ENCODE measurements at places on chromosomes 5 and 9.

GRCh38 chr5:179169836-179170235 lies 109.7 kb downstream of the ZNF354C start:
- DNase-seq = no peak

DNA sequence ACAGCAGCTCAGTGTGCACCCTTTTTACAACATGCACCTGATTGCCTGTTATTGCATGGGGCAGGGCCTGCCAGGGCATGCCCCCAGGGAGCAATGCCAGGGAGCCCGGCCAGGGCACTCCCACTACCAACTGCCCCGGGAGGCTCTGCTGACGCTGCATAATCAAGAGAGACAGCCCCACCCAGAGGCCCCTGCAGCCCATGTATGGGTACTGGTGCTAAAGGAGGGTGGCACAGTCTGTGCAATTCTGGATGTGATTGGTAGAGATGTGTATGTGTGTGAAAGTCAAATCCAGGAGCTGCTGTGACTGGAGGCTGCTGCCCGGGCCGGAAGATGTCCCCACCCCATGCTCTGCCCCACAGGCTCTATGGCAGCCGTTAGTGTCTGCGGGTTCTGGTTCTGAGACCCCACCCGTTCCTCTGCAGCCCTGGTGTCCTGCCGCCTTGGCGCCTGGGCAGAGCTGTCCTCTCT lies 3.9 kb upstream of the NEURL1B start:
- DNase-seq = peak; percentile 85

DNA sequence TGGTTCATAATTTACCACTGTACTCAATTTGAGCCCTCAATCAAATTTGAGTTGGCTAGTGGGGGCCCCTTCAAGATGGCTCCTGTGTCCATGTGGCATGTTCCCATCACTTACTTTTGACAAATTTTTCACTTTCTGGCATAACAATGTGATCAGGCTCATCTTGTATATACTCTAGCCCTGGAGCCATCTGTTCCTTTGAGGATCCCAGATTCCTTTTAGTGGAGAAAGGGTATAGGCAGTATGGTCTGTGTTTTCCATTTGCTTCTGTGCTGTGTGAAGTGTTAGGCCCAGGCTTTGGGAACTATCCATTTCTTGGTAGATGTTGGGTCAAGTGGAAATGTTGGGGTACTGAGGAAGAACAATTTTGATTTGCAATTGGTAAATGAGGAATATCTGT lies 45.7 kb downstream of the SH3GL2 start:
- no peak for DNase-seq

DNA sequence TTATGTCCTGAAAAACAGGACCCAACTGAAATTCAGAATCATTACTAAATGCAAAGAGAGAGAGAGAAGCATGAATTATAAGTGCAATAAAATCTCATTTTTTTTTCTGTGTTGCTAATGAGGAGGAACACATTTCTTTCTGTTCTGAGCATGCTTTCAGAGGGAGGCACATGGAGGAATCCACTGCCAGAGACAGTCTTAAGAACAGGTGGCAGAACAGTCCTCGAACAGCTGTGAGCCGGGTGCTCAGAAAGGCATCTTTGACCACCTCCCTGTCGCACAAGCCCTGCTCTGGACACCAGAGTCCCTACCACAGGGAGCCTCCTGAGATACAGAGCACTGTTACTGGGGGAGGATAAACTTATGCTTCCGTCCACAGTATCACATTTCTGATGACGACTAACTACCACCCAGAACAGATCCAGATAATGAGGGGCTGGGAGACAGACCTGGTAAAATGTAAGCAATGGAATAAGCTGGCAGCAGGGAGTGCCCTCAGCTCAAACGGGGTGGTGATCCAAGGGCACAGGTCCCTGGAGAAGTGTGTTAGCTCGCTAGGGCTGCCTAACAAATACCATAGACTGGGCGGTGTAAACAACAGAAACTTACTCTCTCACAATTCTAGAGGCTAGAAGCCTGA lies 134.0 kb downstream of the SLC1A3 start:
- no peak for DNase-seq

DNA sequence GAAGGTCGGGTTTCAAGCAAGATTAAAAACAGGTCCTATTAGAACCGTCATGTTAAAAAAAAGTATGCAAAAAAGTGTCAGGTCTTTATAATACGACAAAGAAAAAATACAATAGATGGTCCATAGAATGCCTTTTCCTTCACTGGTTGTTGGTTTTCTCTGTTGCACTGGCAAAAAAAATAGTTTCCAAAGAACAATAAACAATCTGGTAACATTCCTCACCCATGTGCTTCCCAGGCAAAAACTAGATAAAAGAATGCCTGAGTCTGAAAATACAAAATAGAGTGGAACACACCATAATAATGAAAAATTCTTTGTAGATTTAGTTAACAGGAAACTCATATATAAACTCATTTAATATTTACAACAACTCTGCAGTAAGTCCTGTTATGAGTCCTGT lies 590.0 kb upstream of the DMAC1 start:
- no peak for DNase-seq

DNA sequence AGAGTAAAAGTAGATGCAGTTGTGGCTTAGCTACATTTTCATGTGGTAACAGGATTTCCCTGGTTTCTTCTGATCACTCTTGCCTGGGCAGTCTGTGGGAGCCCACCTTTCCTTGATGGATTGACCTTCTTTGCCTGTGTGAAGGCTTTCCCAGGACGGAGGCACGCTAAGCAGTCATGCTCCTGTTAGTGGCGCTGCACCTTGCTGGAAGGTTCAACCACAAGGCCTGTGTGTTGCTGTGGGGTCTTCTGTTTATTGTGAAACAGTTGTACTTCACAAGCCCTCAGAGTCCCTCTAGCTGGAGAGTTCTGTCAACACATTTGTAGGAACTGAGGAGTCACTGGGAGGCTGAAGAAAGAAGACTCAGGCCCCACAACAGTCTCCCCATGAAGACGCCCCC lies 402.0 kb downstream of the IRX1 start:
- DNase-seq = no peak

DNA sequence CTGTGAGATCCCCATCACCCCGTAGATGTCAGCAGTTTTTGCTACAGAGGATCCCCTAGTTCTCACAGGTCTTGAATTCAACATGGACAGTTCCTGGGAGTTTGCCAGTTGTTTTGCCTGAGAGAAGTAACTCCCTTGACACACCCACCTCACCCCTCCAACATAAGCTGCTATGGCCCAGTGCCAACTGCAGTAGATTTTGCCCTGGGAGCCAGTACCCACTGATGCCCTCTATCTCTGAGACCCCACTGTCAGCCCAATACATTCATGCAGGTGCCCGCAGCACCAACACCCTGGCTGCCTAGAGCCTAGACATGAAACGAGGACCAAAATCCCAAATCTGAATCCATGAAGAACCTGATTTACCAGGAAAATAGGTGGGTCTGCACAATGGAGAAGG lies 583.9 kb upstream of the CTNND2 start:
- no peak for DNase-seq

DNA sequence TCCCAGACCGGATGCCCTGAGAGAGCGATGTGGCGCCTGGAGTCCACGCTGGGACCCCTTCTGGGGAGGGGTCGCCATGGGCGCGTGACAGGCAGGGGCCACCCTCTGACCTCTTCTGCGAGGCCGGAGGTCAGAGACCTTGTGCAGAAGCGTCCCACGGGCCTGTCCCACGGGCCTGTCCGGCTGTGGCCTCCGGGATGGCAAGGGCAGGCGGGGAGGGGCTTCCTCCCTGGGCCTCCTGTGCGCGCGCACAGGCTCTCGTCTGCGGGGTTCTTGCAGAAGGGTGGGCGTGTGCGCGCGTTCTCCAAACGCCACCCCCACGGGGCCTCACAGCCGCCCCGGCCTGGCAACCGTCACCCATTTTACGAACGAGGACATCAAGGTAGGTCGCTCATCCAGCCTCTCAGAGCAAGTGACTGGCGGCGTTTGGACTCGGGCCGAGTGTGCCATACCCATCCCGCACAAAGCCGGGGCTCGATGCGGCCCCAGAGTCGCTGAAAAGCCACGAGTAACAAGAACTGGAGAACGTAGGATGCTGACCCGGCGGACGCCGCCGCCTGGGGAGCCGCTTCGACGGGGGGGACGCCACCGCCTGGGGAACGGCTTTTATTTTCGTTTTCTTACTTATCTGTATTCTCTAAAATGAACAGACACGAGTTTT lies 897 bp downstream of the AHRR start:
- DNase-seq = no peak

DNA sequence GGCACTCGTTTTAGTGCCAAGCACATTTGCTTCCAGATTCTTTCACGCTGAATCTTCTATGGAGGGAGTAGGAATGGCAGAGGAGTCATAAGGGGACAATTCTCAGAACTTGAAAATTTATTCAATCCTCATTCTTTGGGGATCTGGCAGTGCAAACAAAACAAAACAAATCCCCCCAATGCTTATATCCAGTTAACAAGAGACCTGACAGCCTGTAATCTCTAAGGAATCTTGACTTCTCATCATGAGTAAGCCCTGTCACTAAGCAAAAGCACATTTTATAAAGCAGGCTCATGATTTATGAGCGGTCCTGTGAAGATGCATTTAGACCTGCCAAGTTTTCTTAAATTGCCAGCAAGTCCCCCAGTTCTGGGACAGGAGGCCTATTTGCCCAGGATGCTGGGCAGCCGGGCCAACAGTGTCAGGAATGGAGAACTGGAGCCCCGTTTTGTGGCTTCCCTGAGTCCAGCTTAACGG lies 513.9 kb downstream of the CTNND2 start:
- DNase-seq = no peak

DNA sequence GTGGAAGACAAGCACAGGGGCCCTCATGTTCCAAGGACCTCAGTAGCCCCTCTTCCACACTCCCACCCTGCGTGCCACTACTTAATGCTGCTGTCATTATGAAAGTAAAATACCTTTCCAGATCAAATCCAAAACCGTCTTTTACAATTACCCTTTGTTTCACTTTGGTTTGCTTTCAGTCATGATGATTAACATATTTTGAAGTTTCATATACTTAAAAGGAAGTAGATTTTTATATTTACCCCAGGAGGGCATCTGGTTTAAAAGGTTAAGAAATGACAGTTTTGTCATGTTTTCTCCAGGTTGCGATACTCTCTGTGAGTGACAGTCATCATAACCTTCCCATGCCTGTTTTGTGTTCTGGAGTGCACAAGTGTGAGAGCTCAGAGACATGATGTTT lies 13.5 kb upstream of the MAP1B start:
- no peak for DNase-seq

DNA sequence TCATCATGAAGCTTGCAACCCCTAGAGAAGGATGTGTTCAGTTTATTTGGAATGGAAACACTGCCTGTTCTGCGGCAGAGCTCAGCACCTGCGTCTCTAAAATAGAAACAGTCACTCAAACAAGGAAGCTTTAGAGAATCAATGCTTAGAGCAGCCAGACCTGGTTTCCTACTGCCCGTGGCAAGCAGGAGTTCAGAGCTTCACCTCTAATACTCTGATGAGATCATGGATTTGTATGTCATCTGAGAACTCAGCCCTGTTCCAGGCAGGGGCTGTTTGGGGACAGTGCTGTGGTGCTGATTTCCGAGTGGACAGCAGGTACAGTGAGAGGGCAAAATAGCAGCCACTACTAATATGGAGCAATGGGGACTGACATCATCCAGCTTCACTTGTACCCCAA lies 236.0 kb upstream of the IRX1 start:
- DNase-seq = no peak

DNA sequence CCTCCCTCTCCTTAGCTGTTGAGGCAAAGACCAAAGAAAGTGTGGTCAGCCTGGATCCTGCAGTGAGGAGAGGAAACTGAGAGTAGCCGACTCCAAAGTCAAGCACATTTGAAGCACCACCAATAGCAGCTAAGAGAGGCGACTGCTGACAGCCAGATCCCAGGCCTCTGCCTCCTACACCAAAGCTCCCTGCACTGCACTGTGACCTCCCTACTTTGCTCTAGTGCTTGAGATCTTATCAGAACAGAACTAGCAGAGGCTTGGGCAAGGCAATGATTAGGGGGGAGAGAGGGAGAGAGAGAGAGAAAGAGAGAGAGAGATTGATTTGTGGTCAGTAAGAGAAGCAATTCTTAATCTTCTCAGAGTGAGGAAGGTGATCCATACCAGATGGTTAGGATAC lies 216.3 kb downstream of the CDK5RAP2 start:
- no peak for DNase-seq

DNA sequence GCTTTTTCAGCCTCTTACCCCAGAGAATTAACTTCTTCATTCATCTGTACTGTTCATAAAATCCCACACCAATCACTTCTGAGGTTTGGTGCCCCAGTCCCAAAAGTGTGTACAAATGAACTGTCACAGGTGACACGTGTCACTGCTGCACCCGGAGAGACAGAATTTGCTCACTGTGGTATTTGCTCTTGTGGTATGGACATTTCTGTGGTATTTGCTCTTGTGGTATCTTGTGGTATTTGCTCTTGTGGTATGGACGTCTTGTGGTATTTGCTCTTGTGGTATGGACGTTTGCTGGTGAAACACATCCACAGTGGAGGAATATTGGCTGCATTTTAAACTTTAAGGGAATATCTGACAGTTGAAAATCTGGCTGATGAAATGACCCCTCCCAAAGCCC lies 214.9 kb upstream of the DAP start:
- DNase-seq = no peak

DNA sequence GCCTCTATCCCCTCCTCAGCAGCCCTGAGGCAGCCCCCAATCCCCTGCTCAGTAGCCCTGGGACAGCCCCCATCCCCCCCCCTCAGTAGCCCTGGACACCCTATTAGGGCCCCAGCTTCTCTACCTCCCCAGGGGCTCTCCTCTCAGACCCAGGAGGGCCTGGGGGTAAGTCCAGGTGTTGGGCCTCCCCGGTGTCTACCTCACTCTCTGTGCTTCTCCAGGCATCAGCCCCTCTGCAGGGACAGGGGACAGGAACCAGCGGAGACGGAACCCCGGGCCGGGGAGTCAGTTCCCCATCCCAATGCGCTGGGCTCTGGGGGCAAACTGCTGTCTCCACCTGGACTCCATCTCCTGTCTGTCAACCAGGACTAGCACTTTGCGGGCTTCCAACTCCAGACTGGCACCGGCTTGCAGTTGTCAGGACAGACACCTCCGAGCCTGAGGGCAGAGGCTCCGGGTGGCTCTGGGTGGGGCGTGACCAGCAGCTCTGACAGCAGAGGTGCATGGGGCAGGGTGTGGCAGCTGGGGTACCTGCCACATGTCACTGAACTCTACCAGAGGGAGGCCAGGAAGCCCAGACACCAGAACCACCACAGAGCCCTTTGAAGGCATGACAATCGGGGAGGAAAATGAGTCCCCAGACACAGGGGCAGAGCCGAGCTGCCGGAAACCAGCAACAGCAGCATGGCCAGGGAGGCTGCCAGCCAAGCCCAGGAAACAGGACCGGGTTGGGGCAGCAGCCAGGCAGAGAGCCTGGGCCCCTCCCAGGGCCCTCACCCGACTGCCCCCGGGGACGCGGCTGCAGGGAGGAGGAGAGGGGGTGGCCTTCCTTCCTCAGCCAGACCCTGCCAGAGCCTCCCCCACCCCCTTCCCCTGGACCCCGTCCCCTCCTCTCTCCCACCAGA lies 17.7 kb upstream of the UBAC1 start:
- DNase-seq = no peak

Measured in epithelial cell of esophagus (primary cell).